ENCODE measurements at places on chromosomes 11 and 22. TPM values are rescaled to one million over a fixed set of nuclear protein-coding genes. Genes with fewer than 3 reads are reported as not detected.

GRCh38 chr11:2444821-2445745 is at the start of gene KCNQ1:
KCNQ1 (plus strand) TSS chr11:2445008; CDS start chr11:2445099, 91 bp downstream.
- H3K4me1 ChIP-seq, result no peaks in the 10 kb centered on the region
- H3K27ac ChIP-seq, result no peak within 1 kb of the TSS
- DNase-seq, result no peak
- H3K27me3 ChIP-seq, result peaks cover 34% of the 10 kb centered on the region
- no peak within 1 kb of the TSS for H3K4me3 ChIP-seq

DNA sequence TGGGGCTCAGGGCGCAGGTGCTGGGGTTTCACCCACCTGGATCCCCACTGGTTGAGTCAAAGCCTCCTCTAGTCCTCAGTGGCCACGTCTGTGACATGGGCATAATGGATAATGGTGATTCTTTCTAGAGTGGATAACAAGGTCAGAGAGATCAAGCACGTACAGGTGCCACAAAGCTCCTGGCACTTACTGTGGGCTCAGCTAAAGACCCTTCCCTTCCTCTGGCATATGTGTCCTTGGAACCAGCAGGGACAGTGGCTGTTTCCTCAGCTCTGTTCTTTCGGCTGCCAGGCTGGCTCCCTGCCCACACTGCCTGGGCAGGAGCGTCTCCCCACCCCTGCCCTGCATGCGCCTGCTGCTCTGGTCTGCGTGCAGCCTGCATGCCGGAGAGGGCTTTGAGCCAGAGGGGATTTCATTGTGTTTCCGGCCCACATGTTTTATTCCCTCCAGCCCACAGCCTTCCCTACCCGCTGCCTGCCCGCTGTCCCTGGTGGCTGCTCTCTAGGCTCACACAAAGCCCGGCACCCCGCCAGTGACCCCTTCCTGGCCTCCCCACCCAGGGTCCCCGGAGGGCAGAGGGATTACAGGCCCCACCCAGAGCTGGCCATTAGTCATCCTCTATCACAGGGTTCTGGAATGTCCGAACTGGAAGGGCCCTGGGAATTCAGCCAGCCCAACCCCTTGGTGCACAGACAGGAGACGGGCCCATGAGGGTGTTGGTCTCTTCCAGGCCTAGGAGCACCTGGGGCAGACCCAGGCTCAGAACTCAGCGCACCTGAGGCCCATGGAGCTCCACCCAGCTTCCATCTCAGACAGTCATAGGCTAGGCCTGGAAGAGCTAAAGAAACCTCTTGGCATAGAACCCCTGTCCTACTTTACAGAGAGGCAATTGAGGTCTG is 55.3 kb upstream of the GCAT start:
- peak overlapping the region; percentile 95 for H3K27ac ChIP-seq
- no peaks in the 10 kb centered on the region for H3K27me3 ChIP-seq
- peaks cover 7% of the 10 kb centered on the region for H3K36me3 ChIP-seq
- peak; percentile 97 for DNase-seq
- peak overlapping the region; percentile 60 for H3K4me3 ChIP-seq
- H3K4me1 ChIP-seq, result peaks cover 71% of the 10 kb centered on the region

DNA sequence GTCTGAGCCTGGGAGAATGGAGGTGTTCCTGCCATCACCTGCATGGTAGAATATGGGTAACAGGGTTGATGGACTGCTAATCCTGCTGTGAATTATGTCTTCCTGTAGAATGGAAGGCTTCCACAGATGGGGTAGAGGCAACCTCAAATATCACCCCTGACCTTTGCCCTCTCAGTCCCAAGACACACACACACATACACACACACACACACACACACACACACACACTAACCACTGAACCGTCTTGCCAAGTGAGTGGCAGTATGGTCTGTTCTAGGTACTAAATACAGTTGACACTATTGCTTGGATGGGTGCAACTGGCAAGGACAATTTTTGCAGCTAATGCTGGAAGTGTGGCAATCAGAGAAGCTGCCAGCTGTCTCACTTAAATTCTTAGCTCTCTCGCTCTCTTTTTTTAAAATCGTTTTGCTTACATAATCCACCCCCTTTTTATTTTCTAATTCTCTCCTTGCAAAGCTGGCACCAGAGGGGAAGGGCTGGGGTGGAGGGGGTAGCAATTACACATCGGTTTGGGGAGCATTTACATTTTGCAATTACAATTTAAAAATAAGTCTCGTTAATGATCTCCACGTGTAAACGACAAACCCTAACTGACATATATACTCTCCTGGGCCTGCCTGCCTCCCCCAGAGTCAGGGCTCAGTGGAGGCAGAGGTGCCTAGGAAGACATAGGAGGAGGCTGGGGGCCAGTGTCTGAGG is 162.6 kb downstream of the FEZ1 start:
- peaks cover 46% of the 10 kb centered on the region for H3K36me3 ChIP-seq
- DNase-seq, result no peak
- no peak overlapping the region for H3K27ac ChIP-seq
- H3K27me3 ChIP-seq, result no peaks in the 10 kb centered on the region
- H3K4me1 ChIP-seq, result peaks cover 25% of the 10 kb centered on the region
- no peak overlapping the region for H3K4me3 ChIP-seq

TRPM5 gene
- total RNA-seq, result not detected

GRCh38 chr22:17446698-17447097 is 77.4 kb downstream of the CECR2 start:
- no peak overlapping the region for H3K27ac ChIP-seq
- peaks cover 4% of the 10 kb centered on the region for H3K4me1 ChIP-seq
- H3K4me3 ChIP-seq, result no peak overlapping the region

- peak within 1 kb of the TSS; percentile 78 for H3K4me3 ChIP-seq
- DNase-seq, result no peak
- H3K27ac ChIP-seq, result peak within 1 kb of the TSS; percentile 27
- H3K4me1 ChIP-seq, result peaks cover 9% of the 10 kb centered on the region
- H3K27me3 ChIP-seq, result peaks cover 9% of the 10 kb centered on the region
Observed at GRCh38 chr22:50481440-50482106, at the start of gene ADM2. ADM2 (plus strand) TSS chr22:50481543; CDS start chr22:50481848, 305 bp downstream.

DNA sequence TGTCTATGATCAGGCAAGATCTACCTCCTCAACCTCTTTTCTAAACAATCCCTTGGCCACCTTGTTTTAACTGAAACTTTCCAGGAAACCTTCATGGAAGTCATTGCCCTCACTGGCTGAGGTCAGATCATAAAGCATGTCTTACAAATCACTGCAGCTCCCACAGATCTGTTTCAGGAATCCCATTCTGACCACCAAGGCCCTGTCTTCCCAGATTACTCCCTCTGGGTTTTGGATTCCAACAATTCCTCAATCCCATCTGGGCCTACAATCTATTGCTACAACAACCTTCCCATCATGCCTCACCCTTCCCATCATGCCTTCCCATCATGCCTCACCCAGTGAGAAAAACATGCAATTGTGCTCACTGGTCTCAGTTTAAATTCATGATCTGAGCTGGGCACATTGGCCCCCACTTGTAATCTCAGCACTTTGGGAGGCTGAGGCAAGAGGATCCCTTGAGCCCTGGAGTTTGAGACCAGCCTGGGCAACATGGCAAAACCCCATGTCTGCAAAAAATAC is 15.9 kb downstream of the ADAMTS15 start:
- H3K27ac ChIP-seq, result no peak overlapping the region
- H3K4me1 ChIP-seq, result no peaks in the 10 kb centered on the region
- H3K36me3 ChIP-seq, result peaks cover 48% of the 10 kb centered on the region
- H3K27me3 ChIP-seq, result no peaks in the 10 kb centered on the region
- H3K4me3 ChIP-seq, result no peak overlapping the region

- peaks cover 43% of the 10 kb centered on the region for H3K27me3 ChIP-seq
- H3K4me1 ChIP-seq, result no peaks in the 10 kb centered on the region
- no peak overlapping the region for H3K27ac ChIP-seq
- H3K4me3 ChIP-seq, result no peak overlapping the region
- H3K36me3 ChIP-seq, result no peaks in the 10 kb centered on the region
Observed at GRCh38 chr22:21992593-21993237, 10.1 kb upstream of the TOP3B start.

SLC22A8 gene
- not detected for total RNA-seq

DNA sequence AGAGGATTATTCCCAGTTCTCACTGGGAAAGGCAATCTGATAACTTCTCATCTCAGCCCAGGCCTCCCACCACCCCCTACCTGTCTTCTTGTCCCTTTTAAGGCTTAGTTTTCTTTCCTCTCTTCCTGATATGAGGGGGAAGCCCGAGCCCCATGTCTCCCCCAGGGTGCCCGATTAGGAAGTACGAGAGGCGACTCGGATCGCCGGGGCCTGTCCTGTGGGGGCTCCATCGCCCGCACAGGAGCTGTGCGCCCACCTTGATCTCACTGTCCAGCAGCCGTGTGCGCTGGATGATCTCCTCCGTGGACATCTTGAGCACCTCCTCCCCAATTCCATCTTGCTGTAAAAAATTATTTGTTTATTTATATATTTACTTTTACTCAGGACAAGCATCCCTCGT is 628 bp downstream of the PSMC3 start:
- no peaks in the 10 kb centered on the region for H3K27me3 ChIP-seq
- peak overlapping the region; percentile 100 for H3K4me3 ChIP-seq
- DNase-seq, result no peak
- H3K36me3 ChIP-seq, result peaks cover 29% of the 10 kb centered on the region
- peak overlapping the region; percentile 100 for H3K27ac ChIP-seq

GRCh38 chr11:19680829-19681368 is 31.7 kb upstream of the NAV2 start:
- H3K27me3 ChIP-seq, result no peaks in the 10 kb centered on the region
- H3K36me3 ChIP-seq, result no peaks in the 10 kb centered on the region
- DNase-seq, result no peak
- no peak overlapping the region for H3K4me3 ChIP-seq

DNA sequence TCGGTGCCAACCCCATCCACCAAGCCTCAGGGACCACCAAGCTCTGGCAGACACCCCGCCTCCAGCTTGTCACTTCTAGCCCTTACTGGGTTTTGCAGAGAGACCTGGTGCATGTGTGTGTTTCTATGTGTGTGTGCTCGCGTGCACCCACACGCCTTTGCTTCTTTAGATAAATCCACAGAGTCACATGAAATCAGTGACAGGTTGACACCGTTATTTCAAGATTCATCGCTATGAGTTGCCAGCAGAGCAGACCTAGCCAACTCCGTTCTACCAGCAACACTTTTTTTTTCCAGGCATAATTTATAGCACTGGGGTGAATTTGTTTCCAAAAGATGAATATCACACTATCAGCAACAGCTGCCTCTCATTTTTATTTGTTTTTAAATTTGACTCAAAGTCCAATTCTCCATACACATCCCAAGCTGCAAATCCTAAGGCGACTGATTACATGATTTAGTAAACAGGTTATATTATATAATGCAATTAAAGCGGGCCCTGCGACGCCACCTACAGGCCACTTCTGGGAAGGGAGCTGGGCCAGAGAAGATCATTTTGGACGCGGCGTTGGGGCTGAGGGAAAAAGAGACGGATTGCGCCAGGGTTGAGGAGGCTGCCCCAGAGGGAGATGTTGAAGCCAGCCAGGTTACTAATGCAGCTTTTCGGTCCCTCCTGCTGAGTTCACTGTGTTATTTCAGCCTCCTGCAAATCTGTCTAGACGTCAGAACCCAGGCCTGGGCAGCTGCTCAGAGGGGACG is 150.5 kb downstream of the FEZ1 start:
- no peak overlapping the region for H3K4me3 ChIP-seq
- DNase-seq, result peak; percentile 95

KCNQ1 gene
- total RNA-seq, result not detected

- peaks cover 18% of the 10 kb centered on the region for H3K36me3 ChIP-seq
- H3K4me1 ChIP-seq, result peaks cover 23% of the 10 kb centered on the region
- no peaks in the 10 kb centered on the region for H3K27me3 ChIP-seq
- DNase-seq, result no peak
- no peak overlapping the region for H3K4me3 ChIP-seq
Observed at GRCh38 chr11:10599388-10600175, 31.1 kb upstream of the LYVE1 start.

DNA sequence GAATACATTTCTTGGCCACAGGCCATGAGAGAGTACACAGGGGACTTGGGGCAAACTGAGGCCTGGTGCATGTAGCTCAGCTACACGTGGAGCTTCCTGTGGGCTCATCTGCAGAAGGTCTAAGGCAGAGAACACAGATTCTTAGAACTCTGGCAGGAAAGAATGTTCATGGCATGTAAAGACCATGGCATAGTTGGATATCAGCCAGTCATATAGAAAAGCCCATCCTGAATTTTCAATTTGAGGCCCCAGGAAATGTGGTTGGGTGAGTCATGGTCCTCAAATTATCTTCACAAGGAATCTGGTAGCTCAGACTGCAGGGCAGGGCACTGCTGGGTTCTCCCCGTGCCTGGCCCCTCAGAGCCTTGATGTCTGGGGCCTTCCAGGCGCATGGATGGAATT is 13.7 kb upstream of the ST3GAL4 start:
- no peaks in the 10 kb centered on the region for H3K27me3 ChIP-seq
- no peak for DNase-seq
- no peak overlapping the region for H3K4me3 ChIP-seq

DNA sequence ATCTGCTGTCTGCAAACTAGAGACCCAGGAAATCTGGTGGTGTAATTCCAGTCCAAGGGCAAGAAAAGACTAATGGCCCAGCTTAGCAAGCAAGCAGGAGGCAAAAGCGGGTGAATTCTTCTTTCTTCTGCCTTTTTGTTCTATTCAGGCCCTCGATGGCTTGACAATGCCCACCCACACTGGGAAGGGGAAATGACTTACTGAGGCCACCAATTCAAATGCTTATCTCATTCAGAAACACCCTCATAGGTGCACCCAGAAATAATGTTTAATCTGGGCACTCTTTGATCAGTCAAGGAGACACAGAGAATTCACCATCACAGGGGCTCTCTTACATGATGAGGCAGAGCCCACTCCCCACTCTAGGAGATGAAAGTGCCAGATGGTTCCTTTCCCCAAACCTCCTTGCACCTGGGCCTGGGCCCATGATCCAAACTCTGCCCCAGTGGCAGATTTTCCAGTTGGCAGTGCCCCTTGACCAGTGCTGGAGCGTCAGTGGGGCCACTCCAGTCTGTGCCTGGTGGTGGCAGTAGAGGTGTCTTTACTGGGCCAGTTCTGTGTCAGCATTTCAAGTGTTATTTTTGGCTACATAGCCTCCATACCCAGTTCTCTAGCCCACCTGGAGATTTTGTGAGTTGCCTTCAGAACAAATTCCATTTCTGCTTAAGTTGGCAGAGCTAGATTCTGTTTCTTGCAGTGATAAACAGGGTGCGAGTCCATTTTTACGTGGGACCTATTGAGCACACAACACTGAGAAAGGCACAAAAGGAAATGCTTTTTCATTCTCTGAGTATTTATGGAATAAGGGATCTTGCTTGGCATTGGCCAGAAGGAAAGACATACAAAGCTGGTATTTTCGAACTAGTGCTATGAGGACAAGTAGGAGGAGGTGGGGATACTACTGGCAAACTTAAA is 7.5 kb downstream of the ELMOD1 start:
- H3K27me3 ChIP-seq, result peaks cover 72% of the 10 kb centered on the region
- H3K4me3 ChIP-seq, result no peak overlapping the region
- H3K27ac ChIP-seq, result no peak overlapping the region
- no peaks in the 10 kb centered on the region for H3K36me3 ChIP-seq
- no peak for DNase-seq

KRTAP5-7 gene
- not detected for total RNA-seq

B3GAT1 gene
- total RNA-seq, result 2.4 TPM

CASP5 gene
- total RNA-seq, result not detected

- H3K4me1 ChIP-seq, result peaks cover 41% of the 10 kb centered on the region
- H3K27me3 ChIP-seq, result no peaks in the 10 kb centered on the region
- H3K27ac ChIP-seq, result no peak overlapping the region
Observed at GRCh38 chr11:19672586-19673206, 39.9 kb upstream of the NAV2 start.
